Pancreas (tissue), 10 donors: ENCODE measurements at places on chromosomes 6 and 20. TPM values are rescaled to one million over a fixed set of nuclear protein-coding genes. Genes with fewer than 3 reads are reported as not detected.

- no peak overlapping the region for H3K4me3 ChIP-seq
- no peak overlapping the region for H3K27ac ChIP-seq
- no peaks in the 10 kb centered on the region for H3K4me1 ChIP-seq
Measured at GRCh38 chr20:24731312-24731711, 217.8 kb upstream of the CST7 start.

DNA sequence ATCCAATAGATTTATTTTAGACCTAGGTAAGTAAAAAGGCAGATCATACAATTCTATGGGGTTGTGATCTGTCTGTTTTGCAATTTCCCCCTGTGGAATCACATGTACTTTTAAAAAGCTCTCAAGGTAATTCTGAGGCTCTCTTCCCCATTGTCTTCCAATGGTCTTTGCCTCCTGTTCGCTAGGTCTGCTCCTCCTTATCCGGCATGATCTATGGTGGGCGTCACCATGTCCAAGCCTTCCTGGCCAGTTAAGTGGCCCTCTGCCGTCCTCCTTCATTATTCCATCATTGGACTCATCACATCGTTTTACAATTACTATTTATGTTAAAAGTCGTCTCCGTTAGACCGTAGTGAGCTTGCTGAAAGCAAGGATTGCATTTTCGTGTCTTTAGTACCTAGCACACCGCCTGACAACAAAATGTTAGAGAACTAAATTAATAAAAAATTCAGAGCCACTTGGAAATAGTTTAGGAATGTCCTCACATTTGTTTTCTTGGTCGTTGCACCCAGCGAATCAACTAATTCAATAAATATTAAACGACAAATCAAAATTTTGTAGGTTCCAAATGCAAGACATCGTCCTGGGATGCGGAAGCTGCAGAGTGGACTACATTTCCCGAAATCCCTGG is 2.2 kb upstream of the STXBP5 start:
- H3K4me3 ChIP-seq, result peak overlapping the region; percentile 79
- peaks cover 6% of the 10 kb centered on the region for H3K4me1 ChIP-seq
- no peaks in the 10 kb centered on the region for H3K36me3 ChIP-seq
- DNase-seq, result peak; percentile 31
- no peaks in the 10 kb centered on the region for H3K27me3 ChIP-seq

Gene GNMT
- total RNA-seq, result 118 TPM

- H3K27me3 ChIP-seq, result peaks cover 9% of the 10 kb centered on the region
- no peaks in the 10 kb centered on the region for H3K36me3 ChIP-seq
- DNase-seq, result no peak
Measured at GRCh38 chr20:56932575-56933330, 303.6 kb downstream of the TFAP2C start.

Gene NKAIN2
- total RNA-seq, result not detected

- H3K27ac ChIP-seq, result no peak overlapping the region
- H3K4me1 ChIP-seq, result no peaks in the 10 kb centered on the region
- H3K27me3 ChIP-seq, result no peaks in the 10 kb centered on the region
Measured at GRCh38 chr20:33423141-33423834, 20.3 kb downstream of the SNTA1 start.

DNA sequence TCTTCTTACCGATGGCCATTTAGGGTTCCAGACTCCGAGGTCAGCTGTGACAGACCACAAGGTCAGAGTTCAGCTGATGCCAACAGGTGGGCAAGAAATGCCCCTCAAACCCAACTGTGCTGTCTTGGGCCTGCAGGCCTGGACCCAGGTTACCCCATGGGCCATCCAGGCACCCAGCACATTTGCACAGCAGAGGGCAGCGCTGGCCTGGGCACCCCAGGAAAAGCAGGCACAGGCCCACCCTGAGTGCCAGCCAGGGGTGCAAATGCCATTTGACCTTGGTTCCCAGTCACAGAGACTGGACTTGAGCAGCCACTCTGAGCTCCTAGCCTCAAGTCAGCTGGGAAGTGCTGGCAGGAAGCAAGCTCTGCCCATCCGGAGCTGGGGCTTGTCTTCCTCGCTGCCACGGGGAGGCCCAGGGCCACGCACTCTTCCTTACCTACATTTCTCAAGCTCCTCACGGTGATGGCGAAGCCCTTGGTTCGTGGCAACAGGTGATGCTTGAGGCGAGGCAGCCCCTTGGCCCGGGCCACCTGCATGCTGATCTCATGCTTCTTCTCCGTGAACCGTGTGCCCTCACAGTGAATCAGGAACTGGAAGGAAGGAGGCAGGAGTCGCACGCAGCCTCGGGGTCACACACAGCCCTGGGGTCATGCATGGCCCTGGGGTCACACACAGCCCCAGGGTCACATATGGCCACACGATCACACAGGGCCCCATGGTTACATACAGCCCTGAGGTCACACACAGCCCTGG is 120.8 kb downstream of the AGPAT4 start:
- no peaks in the 10 kb centered on the region for H3K27me3 ChIP-seq
- no peak for DNase-seq
- no peak overlapping the region for H3K4me3 ChIP-seq
- H3K27ac ChIP-seq, result no peak overlapping the region
- H3K4me1 ChIP-seq, result no peaks in the 10 kb centered on the region
- no peaks in the 10 kb centered on the region for H3K36me3 ChIP-seq

DNA sequence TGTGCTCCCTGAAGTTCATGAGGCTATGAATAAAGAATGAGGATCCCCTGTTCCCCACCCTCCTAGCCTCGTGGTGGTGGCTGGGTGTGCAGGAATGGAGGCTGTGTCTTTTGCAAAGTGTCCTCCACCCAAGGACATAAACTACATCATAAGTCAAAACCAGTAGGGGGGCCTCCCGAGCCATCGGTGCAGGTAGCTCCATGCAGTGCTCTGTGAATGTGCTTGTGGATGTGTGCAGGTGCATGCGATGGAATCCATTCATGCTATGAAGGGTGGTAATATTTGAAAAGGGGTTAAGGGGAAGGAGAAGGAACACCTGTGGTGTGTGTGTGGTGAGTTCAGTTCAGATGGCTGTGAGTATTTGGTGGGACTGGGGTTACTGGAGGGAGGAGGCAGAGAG is 197.3 kb downstream of the NRN1 start:
- DNase-seq, result no peak
- no peak overlapping the region for H3K27ac ChIP-seq
- H3K27me3 ChIP-seq, result no peaks in the 10 kb centered on the region

DNA sequence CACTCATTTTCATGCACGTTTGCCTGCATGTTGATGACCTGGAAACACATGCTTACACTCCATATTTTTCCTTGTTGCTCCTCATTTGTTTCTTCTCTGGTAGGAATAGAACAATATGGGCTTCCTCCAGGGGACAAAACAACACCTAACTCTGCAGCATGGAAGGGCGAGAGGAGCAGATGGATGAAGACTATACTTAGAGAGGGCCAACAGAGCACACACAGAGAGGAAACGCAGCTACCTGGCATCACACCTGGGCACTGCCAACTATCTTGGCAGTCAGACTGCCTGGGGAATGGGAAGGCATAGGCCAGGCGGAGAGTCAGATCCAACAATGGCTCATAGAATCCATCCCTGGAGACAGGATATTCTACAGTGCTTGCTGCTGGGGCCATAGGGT is 290.9 kb downstream of the CD83 start:
- H3K4me1 ChIP-seq, result no peaks in the 10 kb centered on the region
- no peaks in the 10 kb centered on the region for H3K27me3 ChIP-seq
- no peak overlapping the region for H3K4me3 ChIP-seq
- DNase-seq, result no peak
- H3K27ac ChIP-seq, result no peak overlapping the region

DNA sequence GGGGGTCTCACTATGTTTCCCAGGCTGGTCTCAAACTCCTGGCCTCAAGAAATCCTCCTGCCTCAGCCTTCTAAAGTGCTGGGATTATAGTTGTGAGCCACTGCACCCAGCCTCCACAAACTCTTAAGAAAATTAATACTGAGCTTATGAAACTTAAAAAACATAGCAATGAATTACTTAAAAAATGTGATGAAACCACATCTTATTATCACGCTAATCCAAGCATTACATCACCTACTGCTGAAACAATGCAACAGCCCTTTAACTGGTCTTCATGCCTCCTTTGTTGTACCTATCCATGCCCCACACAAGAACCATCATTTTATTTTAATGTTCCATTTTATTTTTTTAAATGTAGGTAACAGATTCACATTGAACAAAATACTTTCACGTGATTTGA is 24.9 kb downstream of the SESN1 start:
- no peaks in the 10 kb centered on the region for H3K36me3 ChIP-seq
- H3K27me3 ChIP-seq, result no peaks in the 10 kb centered on the region
- no peak for DNase-seq
- H3K4me3 ChIP-seq, result no peak overlapping the region
- no peaks in the 10 kb centered on the region for H3K4me1 ChIP-seq

DNA sequence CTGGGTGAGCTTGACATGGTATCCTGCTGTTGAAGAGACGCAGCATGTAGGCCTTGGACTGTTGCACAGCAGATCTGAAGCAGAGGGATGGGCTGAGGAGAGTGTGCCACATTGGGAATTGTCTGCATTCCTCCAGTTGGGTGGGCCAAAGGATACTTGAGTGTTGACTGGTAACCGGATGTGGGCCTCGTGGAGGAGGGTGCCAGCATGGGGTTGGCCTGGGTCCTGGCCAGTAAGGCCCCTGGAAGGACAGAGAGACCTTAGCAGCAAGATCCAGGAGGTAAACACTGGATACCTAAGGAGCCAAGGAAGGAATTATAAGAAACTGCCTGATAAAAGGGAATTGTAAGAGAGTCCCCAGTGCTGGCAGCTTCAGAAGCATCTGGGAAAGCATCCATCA is 76.9 kb downstream of the FIG4 start:
- no peak for DNase-seq
- no peak overlapping the region for H3K4me3 ChIP-seq
- H3K36me3 ChIP-seq, result no peaks in the 10 kb centered on the region

GRCh38 chr6:26232940-26233648 is 131.9 kb upstream of the BTN3A2 start:
- no peaks in the 10 kb centered on the region for H3K36me3 ChIP-seq
- no peaks in the 10 kb centered on the region for H3K4me1 ChIP-seq
- H3K27me3 ChIP-seq, result peaks cover 28% of the 10 kb centered on the region

Gene MAP3K7
- total RNA-seq, result 13.2 TPM

DNA sequence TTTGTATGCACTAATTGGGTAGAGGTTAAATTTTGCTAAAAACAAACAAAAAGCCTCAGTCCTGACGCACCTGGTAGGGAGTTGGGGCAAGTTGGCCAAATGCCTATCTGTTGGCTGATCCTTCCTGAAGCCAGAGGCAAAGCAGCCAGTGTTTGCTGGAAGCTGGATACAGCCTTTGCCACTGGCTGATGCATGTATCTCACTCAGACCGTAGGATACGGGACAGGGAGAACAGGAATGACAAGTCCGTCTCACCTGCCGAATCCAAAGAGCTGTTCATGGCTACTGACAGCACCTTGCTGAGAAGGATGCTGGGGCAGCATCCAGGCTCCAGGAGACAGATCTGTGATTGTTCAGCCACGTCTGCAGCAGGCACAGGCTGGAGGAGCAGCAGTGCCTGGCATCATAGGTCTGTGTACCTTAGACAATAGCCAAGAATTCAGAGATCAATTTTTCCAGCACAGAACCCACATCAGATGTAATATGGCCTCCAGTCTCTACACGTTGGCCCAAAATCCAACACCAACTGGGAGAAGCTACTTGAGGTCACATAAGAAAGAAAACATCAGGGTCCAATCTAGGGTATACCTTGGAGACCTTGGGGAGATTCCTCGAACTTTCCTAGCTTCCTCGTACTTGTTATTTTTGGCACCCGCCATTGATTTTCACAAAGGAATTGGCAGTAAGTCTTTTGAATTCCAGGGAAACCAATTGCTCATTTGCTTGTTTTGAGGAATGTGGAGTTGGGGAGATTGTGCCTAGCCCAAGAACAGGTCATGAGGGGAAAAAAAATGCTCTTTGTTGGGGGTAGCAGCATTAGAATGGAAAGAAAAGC is 108.5 kb upstream of the ARMC2 start:
- H3K36me3 ChIP-seq, result no peaks in the 10 kb centered on the region
- no peak overlapping the region for H3K4me3 ChIP-seq
- H3K27ac ChIP-seq, result peak overlapping the region; percentile 53
- H3K4me1 ChIP-seq, result peaks cover 31% of the 10 kb centered on the region
- no peaks in the 10 kb centered on the region for H3K27me3 ChIP-seq
- peak; percentile 45 for DNase-seq

GRCh38 chr20:57806476-57806875 is 96.7 kb upstream of the PMEPA1 start:
- DNase-seq, result no peak
- no peak overlapping the region for H3K27ac ChIP-seq
- no peaks in the 10 kb centered on the region for H3K36me3 ChIP-seq
- no peak overlapping the region for H3K4me3 ChIP-seq

Gene SYCP2L
- total RNA-seq, result 1.3 TPM

Gene TRIM10
- total RNA-seq, result 0.03 TPM

Gene SH3BGRL2
- 12.0 TPM for total RNA-seq

DNA sequence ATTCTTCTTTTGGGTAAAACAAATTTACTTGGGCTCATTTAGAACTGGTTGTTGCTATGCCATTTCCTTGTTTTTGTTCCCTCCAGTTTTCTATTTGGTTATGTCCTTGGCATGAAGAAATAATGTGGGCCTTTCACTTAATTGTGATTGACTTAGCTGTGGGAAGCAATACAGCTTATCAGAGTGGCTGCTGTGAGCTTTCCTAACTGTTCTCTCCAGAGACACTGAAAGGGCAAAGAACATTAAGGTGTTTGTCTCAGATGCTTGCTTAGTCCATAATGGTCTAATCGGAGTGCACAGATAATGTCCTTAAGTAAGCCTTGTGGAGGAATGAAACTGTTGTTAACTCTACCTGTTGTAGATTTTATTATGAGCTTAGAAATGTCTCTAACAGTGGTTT is 56.6 kb downstream of the SH3BGRL2 start:
- no peak overlapping the region for H3K4me3 ChIP-seq
- H3K36me3 ChIP-seq, result no peaks in the 10 kb centered on the region
- no peaks in the 10 kb centered on the region for H3K27me3 ChIP-seq

- H3K27me3 ChIP-seq, result no peaks in the 10 kb centered on the region
- H3K4me1 ChIP-seq, result no peaks in the 10 kb centered on the region
- no peak overlapping the region for H3K4me3 ChIP-seq
- no peak overlapping the region for H3K27ac ChIP-seq
Measured at GRCh38 chr20:44843876-44844275, 33.5 kb upstream of the RIMS4 start.

Gene MEI4
- total RNA-seq, result 1.4 TPM

DNA sequence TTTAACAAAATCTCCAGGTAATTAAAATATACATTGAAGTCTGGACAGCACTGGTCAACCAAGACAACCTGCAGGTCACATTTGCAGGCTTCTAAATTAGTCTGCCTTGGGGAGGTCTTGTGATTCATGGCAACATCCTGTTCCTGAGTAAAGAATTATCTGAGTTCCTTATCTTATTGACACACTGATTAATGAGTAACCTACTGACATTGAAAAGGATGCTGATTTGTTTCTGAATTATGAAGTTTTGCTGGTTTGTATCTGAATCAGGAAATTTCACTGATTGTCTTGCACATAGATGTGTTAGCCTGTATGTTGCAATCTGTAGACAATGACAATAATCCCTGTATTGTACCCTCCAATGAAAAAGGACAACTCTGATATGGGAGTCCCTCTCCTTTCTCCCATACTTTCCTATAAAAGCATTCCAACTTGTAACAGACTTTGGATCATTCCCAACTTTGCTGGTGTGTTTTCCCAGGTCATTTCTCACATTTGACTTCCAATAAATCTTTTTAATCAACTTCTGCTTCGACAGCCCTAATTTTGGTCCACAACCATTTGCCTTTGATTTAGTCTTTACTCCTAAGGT is 80.0 kb downstream of the LAMP5 start:
- DNase-seq, result peak; percentile 22
- H3K27me3 ChIP-seq, result no peaks in the 10 kb centered on the region
- no peak overlapping the region for H3K4me3 ChIP-seq
- H3K27ac ChIP-seq, result peak overlapping the region; percentile 17
- no peaks in the 10 kb centered on the region for H3K4me1 ChIP-seq
- no peaks in the 10 kb centered on the region for H3K36me3 ChIP-seq
